Activated naive CD8-positive, alpha-beta T cell treated with anti-CD3 and anti-CD28 coated beads, Interleukin-2, amount 10 ng/mL, durations not matched to agents 7 days and 5 days (primary cell): ENCODE measurements at places on chromosomes 5 and 9. TPM values are rescaled to one million over a fixed set of nuclear protein-coding genes. Genes with fewer than 3 reads are reported as not detected.
A peak's percentile ranks its signal among the peaks of the same experiment; 100 is the strongest.

Gene C5orf52
- total RNA-seq, result not detected

Gene PLCXD3
- not detected for total RNA-seq

Gene OR2S2
- not detected for total RNA-seq

Gene ROPN1L
- total RNA-seq, result 1.5 TPM

Gene SNCAIP
- not detected for total RNA-seq

Gene HSPA4
- 78.9 TPM for total RNA-seq

Gene ANKRD18A
- 2.9 TPM for total RNA-seq

DNA sequence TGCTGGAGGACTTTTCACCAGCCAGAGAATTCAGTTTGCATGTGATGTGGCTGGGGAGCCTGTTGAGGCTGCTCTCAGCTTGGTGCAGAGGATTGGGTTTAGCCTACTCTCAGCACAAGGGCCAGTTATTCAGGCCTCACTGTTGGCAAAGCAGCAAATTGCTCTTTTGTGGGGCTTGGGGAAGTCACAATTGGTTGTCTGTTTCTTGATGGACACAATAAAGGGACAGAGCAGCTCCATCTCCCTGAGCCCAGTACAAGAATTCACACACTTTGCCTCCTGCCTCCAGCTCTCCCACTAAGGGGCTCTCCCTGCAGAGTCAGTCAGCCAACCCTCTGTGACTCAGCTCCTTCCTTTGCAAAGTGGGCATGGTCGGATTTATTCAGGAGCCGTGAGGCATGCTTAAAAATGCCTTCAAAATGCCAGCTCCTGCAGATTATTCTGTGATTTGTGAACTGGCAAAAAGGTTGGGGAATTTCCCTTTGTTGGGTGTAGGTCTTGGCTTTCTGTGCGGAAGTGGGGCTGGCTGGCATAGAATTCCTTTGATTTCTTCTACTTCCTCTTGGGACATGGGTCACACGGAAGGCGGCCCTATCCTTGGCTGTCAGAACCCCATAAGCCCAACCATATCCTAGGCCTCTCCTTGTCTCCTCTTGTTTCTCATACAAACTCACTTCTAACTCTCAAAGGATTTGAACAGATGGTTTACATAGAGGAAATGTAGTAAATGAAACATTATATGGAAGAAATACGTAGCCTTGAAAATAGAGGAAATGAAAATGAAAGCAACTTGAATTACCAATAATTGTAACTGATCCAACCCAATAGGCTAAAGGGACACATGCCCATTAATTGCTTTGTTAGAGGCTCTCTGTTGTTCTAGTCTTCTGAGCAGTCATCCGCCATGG, 118.7 kb upstream of the CD180 start:
- DNase-seq, result no peak

- DNase-seq, result no peak
Observed at GRCh38 chr9:21432672-21433425, 7.4 kb upstream of the IFNA1 start.

GRCh38 chr5:67222243-67223025, 25.8 kb upstream of the CD180 start:
- no peak for DNase-seq

DNA sequence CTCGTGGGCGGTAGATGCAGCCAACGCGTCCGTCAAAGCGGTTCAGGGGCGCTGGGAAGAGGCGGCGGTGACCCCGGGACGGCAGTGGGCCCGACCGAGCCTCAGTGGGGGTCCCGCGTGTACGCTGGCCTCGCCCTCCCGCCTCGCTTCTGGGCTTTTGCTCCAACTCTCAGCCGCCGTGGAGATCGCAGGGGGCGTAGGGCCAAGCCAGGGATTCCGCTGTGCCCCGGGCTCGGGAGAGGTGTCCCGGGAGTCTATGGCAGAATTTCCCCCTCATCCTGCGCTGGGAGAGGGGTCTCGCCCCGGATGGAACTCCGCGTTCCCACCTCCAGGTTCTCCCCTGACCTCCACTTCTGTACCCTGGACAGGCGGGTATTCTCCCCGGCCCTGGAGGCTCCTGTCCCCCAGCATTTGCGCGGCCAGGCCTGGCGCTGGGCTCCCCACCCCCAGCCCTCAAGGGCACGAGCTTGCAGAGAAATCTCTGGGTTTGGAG, 131.9 kb downstream of the MRPL36 start:
- DNase-seq, result no peak

- no peak for DNase-seq
Observed at GRCh38 chr9:97985058-97985861, 2.1 kb downstream of the ANP32B start.

- no peak for DNase-seq
Observed at GRCh38 chr9:91291866-91292265, 69.9 kb downstream of the AUH start.

DNA sequence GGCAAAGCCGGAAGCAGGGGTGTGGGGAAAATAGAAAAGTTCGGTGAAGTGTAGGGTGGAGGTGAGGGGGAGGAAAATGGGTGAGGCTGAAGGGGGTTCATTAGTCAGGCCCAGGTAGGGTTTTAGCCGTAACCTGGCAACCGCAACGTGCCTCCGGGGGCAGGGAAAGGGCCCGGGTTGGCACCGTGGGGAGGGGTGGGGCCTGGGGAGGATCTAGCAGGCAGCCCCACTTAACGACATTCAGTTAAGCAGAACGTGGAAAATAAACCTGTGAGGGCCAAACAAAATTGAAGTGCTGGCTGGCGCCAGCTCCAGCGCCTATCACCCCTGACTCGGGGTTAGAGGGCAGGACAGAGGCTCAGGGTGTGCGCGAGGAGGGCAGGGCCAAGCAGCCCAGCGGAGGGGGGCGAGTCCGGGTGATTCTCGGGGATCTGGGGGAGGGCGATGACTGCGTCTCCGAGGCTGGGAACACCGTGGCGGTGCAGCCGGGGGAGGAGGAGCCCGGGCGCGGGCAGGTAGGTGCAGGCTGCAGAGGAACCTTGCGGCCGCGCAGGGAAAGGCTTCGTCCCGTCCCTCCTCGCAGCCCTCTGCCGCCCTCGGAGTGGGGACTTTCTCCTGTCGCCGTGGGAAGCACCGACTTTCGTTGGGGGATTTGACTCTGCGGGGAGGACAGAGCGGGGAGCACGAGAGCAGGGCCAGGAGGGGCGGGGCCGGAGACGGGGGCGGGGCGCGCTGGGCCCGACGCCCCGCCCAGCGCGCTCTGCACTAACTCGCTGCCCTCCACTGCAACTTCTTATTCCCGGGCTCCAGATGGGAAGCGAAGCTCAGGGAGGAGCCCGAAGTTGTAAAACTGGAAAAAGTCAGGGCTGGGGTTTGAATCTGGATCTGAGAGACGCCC, 5.1 kb downstream of the RGS14 start:
- DNase-seq, result peak; percentile 71
